NCI-H1105 (cell line): ENCODE measurements at places on chromosomes 4 and X.

DNA sequence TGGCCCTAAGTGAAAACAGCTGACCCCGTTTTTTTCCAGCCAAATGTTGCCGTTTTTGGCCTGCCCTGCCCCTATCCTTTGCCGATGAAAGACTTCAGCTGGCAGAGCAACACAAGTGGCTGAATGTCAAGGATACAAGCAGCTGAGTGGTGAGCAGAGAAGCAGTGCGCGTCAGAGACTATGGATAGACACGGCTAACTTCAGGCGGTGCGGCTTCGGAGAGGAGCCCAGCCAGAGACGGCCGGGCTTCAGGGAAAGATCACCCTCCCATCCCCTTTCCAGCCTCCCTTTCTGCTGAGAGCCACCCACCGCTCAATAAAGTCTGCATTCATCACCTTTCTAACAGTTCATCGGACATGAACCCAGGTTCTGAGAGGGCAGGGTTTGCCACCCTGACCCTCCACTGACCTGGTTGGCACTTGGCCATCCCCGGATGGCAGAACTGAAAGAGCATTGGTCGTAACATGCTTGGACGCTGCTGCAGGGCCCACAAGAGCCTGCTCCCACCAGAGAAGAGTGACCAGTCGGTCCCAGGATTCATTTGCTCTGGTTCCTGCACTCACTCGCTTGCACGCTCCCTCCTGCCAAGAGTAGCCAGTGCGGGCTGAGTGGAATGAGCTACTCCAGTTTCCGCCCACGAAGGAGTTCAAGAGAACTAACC, 125.8 kb downstream of the PPEF1 start:
- DNase-seq = no peak

- no peak for DNase-seq
Observed at GRCh38 chr4:138758876-138759553, 256.6 kb upstream of the NOCT start.

GRCh38 chr4:94765648-94766047, 7.9 kb downstream of the BMPR1B start:
- DNase-seq = no peak

DNA sequence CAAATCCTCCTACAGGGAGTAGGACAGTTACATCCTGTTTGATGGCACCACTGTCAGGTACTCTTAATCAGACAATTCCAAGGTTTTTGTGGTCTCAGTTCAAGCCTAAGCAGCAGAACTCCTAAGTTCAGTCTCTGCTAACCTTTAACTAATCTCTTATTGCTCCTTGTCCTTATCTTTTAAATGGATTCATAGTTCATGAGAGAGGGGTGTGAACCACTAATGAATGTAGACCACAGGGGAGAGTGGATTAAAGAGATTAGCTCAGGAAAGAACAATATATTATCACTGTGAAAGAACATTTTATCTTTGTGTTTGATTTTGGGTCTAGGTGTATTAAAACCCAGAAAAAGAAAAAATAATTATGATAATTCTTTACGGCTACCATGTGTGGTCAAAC, 168.9 kb downstream of the DCK start:
- no peak for DNase-seq

DNA sequence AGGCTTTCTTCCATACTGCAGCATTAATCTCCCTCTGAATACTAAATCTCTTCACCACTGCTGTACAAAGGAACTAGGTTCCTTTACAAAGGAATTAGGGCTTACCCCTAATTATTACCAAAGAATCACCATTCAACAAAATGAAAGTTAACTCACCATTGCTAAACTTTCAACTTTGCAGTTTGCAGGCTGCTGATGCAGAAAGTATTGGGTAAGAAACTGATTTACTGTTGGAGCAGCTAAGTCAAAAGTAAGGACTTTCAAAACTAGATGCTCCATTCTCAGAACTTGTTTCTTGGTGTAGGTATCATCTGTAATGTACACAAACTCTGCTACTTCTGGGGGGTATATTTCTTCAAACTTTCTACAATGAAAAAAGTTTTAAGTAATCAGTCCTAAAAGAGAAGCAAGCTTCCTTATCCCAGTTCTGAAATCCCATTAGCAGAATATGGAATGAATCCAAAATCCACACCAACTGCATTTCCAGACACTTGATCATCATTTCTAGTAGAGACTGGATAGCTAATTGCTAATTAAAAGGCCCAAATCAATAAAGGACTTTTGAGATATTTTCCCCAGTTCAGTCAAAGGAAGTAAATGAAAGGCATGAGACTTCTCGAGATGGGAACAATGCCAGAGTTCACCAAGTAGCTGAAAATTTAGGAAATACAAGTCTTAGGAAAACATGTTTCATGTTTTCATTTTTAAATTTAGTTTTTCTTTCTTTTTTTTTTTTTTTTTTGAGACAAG, 4.3 kb downstream of the CCNA2 start:
- no peak for DNase-seq

GRCh38 chr4:108168671-108169523, at the start of gene LEF1:
Gene LEF1, minus strand, starts transcription at chr4:108168932. Its CDS starts 1,165 bp downstream, at chr4:108167767.
- DNase-seq = peak; percentile 54

DNA sequence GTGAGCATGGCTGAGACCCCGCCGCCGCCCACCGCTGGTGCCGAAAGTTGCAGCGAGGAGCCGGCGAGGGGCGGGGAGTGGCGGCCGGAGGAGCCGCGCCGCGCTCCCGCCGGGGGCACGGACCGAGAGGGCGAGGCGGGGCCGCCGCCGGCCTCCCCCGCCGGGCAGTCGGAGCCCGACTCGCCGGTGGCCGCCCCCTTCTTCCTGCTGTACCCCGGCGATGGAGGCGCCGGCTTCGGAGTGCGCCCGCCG, 16.5 kb downstream of the UTP3 start:
- DNase-seq = no peak

GRCh38 chr4:41994461-41994985, 4.2 kb downstream of the SLC30A9 start:
- no peak for DNase-seq

DNA sequence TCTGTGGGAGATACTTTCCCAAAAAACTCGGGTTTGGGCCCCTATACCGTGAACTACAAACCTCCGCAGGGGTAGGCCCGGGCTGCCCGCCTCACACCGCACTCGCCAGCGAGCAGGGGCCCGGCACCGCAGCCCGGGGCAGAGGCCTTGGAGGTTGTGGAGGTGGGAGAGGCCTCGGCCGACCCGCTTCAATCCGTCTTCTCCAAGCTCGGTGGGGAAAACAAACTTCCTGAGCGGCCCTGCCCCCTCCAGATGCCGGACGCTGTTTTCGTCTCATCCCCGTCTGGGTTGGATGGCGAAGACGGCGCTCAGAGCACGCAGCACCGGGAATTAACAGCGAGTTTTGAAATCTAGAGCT, 442 bp upstream of the MCUB start:
- DNase-seq = no peak

- no peak for DNase-seq
Observed at GRCh38 chrX:43969504-43970501, 3.4 kb downstream of the NDP start.

GRCh38 chrX:148354916-148355315, 145.5 kb upstream of the AFF2 start:
- DNase-seq = no peak

- DNase-seq = no peak
Observed at GRCh38 chr4:187307131-187307530, 583.5 kb upstream of the FAT1 start.

GRCh38 chr4:137540356-137540755, 8.1 kb upstream of the PCDH18 start:
- no peak for DNase-seq

GRCh38 chr4:66943112-66943511, 602.2 kb downstream of the CENPC start:
- DNase-seq = no peak

GRCh38 chrX:150845091-150845490, 53.4 kb downstream of the CD99L2 start:
- no peak for DNase-seq

DNA sequence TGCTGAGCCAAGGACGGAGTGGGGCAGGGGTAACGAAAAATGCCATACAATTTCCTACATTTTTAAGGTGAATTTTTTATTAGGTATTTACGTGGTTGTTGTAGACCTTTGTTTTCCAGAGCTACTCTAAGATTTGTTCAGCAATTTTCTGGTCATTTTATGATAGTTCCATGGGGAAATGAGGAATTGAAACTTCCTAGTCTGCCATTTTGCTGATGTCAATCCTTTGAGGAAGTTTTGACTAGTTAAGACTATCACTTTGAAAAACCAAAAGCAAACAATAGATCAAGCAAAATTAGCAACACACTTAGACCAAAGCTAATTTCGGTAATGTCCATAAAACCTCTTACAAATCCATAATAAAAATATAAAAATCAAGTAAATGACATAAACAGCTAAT, 7.0 kb upstream of the TLR3 start:
- no peak for DNase-seq

DNA sequence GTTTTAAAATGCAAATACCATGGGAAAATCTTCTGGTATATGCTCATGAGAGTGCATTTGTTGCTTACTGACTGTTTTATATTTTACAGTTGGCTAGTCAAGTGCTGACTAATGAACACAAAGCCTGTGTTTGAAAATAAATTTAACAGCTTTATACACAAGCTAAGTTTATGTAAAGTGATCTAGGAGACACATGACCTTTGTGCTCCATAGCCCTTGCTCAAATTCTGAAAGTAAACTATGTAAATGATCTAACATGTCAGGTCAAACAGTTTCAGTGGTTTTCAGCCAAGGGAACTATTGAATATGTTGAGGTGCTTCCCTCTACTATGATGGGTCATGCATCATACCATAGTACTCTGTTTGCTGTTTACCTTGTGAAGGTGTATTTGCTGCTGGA, 36.7 kb downstream of the DIAPH2 start:
- DNase-seq = no peak

- DNase-seq = no peak
Observed at GRCh38 chrX:106963111-106963510, 36.9 kb downstream of the MORC4 start.

DNA sequence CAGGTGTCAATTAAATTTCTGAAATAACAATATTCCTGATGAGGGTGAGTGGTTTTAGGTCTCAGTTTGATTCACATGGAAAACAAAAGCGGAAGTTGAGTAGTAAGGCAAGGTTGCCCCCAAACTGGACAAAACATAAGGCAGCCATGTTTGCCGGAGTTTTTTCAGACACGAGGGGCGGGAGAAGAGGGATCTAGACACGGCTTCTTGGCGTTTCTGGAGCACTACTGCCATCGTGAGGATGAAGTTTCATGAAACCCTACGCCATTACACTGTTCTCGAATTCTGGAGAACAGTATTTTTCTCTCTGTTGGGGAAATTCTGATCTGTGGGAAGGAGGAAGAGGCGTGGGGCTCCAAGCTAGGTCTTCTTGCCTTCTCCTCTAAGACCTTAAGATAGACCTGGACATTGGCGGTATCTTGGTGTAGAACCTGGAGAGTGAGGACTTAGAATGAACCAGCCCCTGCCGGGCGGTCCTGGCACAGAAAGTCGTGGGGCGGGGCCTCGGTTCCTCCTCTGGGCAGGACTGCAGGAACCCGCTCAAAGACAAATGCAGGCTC, 160.3 kb downstream of the OR13H1 start:
- DNase-seq = no peak

- DNase-seq = no peak
Observed at GRCh38 chrX:123601437-123601836, 131.4 kb downstream of the THOC2 start.

- no peak for DNase-seq
Observed at GRCh38 chr4:25638221-25638601, 17.4 kb upstream of the SLC34A2 start.

DNA sequence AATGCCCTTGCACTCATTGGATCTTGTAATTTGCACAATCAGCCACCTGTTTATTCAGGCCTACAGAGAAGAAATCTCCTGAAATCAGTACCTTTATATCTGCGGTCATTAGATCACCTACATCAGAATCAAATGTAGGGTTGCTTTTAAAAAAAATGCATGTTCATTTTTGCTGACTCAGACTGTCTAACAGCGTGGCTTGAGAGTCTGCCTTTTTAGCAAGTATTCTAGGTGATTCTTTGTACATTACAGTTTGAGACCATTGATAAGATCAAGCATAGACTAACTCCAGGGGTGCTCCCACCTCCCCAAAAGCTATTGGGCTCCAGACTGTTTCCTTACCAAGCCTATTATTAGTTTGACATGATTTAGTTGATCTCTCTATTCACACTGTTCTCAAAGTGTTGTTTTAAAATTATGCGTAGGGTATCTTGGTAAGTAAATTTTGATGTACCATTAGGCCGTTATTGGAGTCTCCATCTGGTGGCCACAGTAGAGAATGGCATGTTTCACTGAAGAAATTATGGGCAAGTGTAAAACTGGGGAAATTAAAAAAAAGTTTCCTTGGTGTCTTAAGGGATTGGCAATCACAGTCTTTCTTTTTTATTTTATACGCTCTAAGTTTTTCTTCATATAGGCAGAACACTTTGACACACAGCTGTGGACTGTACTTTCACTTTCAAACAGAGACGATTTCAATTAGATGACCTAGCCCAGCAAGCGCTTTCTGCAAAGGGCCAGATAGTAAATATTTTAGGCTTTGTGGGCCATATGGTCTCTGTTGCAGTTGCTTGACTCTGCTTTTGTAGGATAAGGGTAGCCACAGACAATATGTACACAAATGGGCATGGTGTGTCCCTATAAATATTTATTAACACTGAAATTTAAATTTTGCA, 33.7 kb upstream of the MSL3 start:
- no peak for DNase-seq

DNA sequence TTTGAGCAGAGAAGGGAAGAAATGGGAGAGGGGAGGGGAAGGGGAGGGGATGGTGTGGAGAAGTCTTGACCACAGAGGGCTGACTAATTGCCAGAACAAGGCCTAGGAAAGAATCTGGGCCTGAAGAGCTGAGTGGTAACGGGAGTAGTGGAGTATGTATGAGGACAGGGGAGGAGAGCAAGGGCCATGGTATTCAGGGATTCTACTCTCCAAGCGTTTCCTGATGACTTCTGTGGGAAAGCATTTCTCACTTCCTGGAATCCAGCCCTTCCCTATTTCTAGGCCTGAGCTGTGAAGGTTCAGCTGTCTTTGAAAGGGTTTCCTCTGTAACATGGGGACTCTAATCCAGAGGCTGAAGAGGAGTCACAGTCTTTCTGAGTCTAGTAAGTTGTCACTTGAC, 19.7 kb upstream of the SOX3 start:
- no peak for DNase-seq

DNA sequence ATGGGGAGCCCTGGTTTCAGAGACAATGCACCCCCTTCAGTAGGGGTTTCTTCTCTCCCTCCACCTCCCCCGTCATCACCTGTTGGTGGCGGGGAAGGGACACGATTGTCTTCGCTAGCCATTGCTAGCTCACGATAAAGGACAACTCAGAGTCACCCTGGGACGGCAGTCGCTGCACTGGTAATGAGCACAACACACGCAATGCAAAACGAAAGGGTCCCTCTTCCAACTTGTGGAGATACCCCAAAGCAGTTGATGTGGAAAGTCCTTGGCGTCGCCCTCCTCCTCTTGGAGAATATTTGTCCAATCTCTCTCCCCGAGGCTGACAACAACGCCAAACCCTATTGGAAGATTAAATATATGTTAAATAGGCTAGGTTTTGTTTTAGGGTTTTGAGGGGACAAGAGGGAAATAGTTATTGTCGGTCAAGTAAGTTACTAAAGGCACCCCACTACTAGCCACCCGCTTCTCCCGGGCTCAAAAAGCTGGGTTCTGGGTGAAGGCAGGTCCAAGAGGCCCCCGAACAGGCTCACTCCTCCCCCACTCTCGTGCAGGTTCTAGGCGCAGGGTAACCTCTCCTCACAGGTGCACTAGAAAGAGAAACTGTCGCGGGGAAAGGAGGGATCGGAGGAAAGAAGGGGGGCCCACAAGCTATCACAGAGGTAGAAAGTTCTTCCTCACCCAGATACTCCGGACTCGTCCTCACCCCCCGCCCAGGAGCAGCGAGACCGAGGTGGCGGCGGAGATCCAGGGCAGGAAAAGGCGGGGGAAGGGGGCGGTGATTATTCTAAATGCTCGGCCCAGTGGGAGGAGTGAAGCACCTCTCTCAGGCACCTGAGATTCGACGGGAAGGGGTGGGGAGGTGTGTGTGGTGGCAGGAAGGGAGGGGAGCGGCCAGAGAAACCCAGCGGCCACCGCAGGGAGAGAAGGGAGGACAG, at the start of gene LRBA:
TSS of gene LRBA (minus strand) at position 764 of the 938 bp plus-strand sequence. CDS start at position 122, 642 bp downstream.
- DNase-seq = peak; percentile 66
